ENCODE measurements at places on chromosomes 13 and 19.

- no peak for DNase-seq
These were observed 32.0 kb upstream of the TMEM255B start for GRCh38 chr13:113726961-113727411.

- no peak for DNase-seq
These were observed 20.8 kb upstream of the TMTC4 start for GRCh38 chr13:100695509-100695773.

DNA sequence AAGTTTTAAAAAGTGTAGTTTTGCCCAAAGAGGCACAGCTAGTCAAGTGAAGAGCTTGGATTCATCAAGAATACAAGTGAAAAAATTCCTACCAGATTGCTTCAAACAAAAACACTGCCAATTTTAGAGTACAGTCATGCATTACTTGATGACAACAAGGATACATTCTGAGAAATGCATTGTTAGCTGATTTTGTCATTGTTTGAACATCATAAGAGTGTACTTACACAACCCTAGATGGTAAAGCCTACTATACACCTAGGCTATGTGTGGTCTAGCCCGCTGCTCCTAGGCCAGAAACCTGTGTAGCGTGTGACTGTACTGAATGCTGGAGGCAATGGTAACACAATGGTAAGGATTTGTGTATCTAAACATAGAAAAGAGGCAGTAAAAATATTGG is 41.1 kb downstream of the TMTC4 start:
- no peak for DNase-seq

- no peak for DNase-seq
These were observed 425 bp upstream of the COLGALT1 start for GRCh38 chr19:17554968-17555479.

DNA sequence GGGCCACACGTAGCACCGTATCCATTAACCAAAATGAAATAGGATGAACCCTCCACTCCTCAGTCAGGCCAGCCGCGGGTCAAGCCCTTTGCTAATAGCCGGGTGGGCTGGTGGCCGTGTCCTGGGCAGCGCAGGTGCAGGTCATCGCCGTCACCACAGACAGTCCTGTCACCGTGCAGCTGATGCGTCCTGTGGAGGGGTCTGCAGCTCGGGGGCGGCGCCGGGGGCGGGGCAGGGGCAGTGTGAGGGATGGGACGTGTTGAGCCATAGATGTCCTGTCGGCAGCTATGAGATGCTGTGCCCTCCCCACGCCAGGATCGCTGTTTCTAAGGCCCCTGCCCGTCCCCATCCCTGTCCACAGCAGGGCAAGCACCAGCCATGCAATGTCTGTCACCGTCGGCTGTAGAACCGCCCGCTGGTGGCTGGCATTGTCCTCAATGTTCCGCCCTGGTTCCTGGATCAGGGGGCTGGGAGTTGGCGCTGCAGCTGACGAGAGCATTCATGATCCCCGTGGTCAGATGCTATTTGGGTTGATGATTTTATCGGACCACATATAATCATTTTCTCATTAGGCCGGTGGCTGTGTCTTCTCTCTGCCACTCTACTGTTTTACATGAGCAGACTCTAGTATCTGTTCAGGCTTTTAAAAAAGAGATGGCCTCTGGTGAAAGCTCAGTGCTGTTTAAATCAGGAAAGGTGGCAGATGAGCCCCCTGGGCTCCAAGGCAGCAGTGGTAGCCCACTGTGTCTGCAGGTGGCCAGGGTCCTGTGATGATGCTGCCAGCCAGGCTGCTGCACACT is 126.1 kb downstream of the KDM4B start:
- no peak for DNase-seq

Measured in hypothalamus (tissue), 51 donors.